ENCODE measurements at places on chromosomes 7 and 10.

- no peak for DNase-seq
Observed at GRCh38 chr10:132788180-132788830, 2.4 kb upstream of the NKX6-2 start.

GRCh38 chr7:139230023-139230422 lies 1.0 kb upstream of the UBN2 start:
- DNase-seq: no peak

- DNase-seq: no peak
Observed at GRCh38 chr10:71213761-71214440, 1.5 kb downstream of the UNC5B start.

GRCh38 chr7:147513451-147513850 lies 1077.1 kb upstream of the C7orf33 start:
- no peak for DNase-seq

DNA sequence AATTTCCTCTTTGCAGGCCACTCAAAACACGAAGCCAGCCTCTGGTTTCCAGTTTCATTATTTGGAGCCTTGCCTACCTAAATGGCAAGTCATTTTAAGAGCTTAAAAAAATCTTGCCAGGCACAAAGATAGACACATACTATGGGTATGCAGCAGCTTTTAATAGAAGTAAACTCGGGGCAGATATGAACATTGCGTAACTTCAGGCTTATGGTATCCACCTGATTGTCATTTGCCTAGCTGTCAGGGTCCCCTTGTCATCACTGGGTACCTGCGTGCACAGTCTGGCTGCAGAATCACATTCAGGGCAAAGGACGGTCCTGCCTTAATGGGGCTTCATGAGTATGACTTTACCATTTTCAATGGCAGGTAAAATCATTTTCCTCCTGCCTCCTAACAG lies 466.1 kb upstream of the NRP1 start:
- no peak for DNase-seq

GRCh38 chr10:127702271-127702670 lies 34.7 kb upstream of the FOXI2 start:
- no peak for DNase-seq
